ENCODE measurements at places on chromosomes 16 and 17. TPM values are rescaled to one million over a fixed set of nuclear protein-coding genes. Genes with fewer than 3 reads are reported as not detected.

GRCh38 chr16:60748366-60748765 lies 1287.9 kb downstream of the CDH8 start:
- no peak overlapping the region for H3K4me3 ChIP-seq
- H3K27ac ChIP-seq: no peak overlapping the region
- no peak for DNase-seq
- no peaks in the 10 kb centered on the region for H3K36me3 ChIP-seq

DNA sequence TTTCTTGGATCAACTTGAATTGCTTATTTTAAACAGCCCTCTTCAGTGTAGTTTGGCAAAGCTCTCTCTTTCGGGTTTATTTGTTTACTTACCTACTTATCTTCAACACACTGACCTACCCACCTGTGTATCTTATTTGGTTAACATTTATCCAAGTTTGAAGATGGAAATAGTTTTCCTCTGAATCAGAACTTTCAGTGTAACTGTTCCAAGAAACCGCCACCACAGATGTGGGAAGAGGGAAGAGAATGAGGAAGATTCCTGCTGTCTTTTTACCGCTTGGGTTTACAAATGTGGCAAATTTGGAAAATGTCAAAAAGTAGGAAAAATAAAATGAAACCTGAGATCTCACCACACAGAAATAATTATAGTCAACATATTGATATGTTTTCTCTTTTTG lies 115.8 kb downstream of the MSI2 start:
- no peak for DNase-seq
- H3K36me3 ChIP-seq: no peaks in the 10 kb centered on the region
- H3K27me3 ChIP-seq: no peaks in the 10 kb centered on the region

DNA sequence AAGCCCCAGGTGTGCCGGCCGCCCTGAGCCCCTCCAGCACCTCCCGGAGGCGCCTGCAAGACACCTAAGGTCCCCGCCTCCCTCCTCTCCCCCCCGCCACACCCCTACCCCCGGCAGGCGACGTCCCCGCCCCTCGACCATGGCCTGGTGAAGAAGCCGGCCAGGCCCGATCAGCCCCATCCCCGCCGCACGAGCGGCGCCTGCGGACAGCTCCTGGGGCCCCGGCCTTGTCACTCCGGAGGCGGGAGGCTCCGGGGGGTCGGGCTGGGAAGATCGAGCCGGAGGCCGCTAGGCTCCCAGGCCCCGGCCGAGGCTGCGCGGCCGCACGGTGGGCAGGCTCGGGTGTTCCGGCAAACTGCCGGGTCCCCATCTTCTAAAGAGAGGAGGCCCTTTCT lies 405 bp upstream of the ACE start:
- H3K27me3 ChIP-seq: no peaks in the 10 kb centered on the region
- H3K4me3 ChIP-seq: peak overlapping the region; percentile 45
- H3K4me1 ChIP-seq: peaks cover 45% of the 10 kb centered on the region
- H3K36me3 ChIP-seq: no peaks in the 10 kb centered on the region
- DNase-seq: peak; percentile 81

TLCD3A gene
- 9.3 TPM for total RNA-seq

DNA sequence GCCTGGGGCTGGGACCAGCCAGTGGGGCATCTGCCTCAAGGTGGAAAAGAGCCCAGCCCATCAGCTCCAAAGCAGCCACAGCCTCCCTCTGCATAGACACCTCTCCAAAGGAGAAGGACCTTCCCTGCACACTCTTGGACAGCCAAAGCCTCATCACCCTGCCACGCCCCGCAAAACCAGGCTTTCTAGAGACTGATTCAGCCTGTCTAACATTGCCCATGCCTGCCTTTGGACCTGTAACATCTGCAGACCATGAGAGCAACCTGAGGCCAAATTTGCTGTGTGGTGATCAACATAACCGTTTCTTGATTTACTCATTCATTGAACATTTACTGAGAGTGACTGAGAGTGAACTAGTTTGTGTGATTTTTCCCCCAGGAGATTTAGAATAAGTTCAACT lies 219.7 kb upstream of the HSBP1 start:
- DNase-seq: no peak
- no peaks in the 10 kb centered on the region for H3K4me1 ChIP-seq
- no peak overlapping the region for H3K27ac ChIP-seq
- H3K36me3 ChIP-seq: no peaks in the 10 kb centered on the region
- H3K27me3 ChIP-seq: peaks cover 8% of the 10 kb centered on the region
- no peak overlapping the region for H3K4me3 ChIP-seq

NECAB2 gene
- total RNA-seq: not detected

- H3K36me3 ChIP-seq: no peaks in the 10 kb centered on the region
- no peak overlapping the region for H3K27ac ChIP-seq
- DNase-seq: no peak
- no peak overlapping the region for H3K4me3 ChIP-seq
Observed at GRCh38 chr16:63684149-63685101, 1437.4 kb downstream of the CDH11 start.

- H3K4me3 ChIP-seq: no peak overlapping the region
- H3K36me3 ChIP-seq: no peaks in the 10 kb centered on the region
- peak overlapping the region; percentile 46 for H3K27ac ChIP-seq
- H3K4me1 ChIP-seq: peaks cover 8% of the 10 kb centered on the region
- H3K27me3 ChIP-seq: no peaks in the 10 kb centered on the region
Observed at GRCh38 chr16:30844671-30845449, 49.0 kb downstream of the BCL7C start.

KRT40 gene
- not detected for total RNA-seq

DNA sequence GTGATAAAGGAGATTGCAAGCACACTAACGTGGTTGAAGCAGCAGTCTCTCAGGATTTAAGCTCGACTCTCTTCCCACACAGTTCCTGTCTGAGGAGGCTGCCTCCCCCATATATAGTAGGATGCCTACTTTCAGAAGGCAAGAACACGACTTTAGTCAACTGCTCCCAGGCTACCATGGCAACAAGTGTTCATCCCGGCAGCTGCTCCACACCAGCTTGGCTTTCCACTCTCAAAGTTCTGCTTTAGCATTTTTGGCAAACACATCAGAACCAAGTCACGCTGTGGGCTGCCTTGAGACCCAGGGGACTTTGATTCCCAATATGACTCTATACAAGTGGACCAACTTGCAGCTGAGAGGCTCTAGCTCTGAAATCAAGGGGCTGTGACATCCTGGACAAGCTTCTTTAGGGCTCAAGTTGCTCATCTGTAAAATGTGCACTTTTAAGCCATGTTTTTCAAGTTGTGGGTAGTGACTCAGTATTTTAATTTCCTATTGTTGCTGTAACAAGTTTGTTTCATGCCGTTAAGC lies 16.5 kb downstream of the ZP2 start:
- DNase-seq: no peak
- H3K27me3 ChIP-seq: peaks cover 14% of the 10 kb centered on the region
- H3K36me3 ChIP-seq: no peaks in the 10 kb centered on the region
- H3K4me3 ChIP-seq: no peak overlapping the region
- no peak overlapping the region for H3K27ac ChIP-seq

DNA sequence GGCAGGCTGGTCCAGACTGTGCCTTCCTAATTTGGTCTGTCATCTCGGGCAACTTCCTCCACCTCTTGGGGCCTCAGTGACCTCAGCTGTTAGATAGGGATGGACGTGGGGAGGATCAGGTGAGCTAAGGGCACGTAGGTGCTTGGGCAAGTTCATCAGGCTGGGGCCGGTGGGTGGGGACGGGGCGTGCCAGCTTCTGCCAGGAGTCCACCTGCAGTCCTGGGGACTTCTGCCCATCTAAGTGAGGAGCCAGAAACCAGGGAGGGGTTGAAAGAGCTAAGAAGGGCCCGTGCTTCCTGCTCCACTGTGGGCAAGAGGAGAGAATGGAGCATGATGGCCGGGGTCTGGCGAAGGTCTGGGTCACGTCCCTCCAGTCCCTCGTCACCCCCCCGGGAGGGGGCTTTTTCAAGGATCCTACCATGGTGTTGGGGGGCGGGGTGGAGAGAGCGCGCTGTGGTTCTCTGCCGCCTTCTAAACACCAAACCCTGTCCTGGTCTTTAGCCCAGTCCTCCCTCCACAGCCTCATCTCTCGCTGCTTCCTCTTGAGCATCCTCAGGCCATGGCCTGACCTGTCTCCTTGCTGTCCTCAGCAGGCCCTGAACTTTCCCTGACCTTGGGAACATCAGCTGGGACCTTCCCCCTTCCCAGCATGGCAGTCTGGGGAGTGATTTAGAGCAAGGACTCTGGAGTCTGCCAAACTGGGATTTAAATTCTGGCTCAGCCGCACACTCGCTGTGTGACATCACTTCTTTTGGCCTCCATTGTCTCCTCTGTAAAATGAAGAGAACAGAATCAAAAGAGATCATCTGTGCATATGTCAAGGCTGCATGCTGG lies 21.6 kb downstream of the SPNS2 start:
- H3K4me3 ChIP-seq: no peak overlapping the region
- H3K4me1 ChIP-seq: peaks cover 8% of the 10 kb centered on the region
- H3K27me3 ChIP-seq: peaks cover 13% of the 10 kb centered on the region

- H3K27ac ChIP-seq: no peak overlapping the region
- H3K4me3 ChIP-seq: no peak overlapping the region
- DNase-seq: no peak
- no peaks in the 10 kb centered on the region for H3K27me3 ChIP-seq
- no peaks in the 10 kb centered on the region for H3K36me3 ChIP-seq
Observed at GRCh38 chr16:22400900-22401299, 26.5 kb upstream of the CDR2 start.

GRCh38 chr17:49450735-49451134 lies 36.1 kb upstream of the PHB1 start:
- no peak overlapping the region for H3K4me3 ChIP-seq
- peaks cover 22% of the 10 kb centered on the region for H3K27me3 ChIP-seq
- H3K4me1 ChIP-seq: peaks cover 4% of the 10 kb centered on the region
- H3K27ac ChIP-seq: no peak overlapping the region
- DNase-seq: no peak
- H3K36me3 ChIP-seq: no peaks in the 10 kb centered on the region

CMTR2 gene
- total RNA-seq: 11.2 TPM

RAD51C gene
- 96.9 TPM for total RNA-seq

DNA sequence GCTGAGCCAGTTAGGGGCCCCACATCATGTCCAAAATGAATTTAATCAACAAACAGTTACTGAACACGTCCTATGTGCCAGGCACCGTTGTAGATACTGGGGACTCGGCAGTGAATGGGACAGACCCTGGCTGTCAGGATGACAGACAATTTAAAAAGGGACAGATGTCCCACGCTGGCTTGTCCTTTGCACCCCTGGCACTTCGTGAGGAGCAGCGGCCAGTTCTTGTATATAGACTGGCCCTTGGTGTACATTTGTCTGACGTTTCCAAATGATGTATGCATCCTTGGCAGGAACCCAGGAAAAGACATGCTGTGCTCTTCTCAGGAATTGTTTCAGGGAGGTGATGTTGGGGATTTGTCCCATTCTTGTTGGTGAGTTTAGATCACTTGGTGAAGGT lies 21.1 kb downstream of the IL4R start:
- DNase-seq: no peak
- no peak overlapping the region for H3K4me3 ChIP-seq
- no peaks in the 10 kb centered on the region for H3K27me3 ChIP-seq
- no peaks in the 10 kb centered on the region for H3K36me3 ChIP-seq
- H3K27ac ChIP-seq: no peak overlapping the region

- DNase-seq: no peak
- no peaks in the 10 kb centered on the region for H3K4me1 ChIP-seq
- no peak overlapping the region for H3K27ac ChIP-seq
- H3K36me3 ChIP-seq: no peaks in the 10 kb centered on the region
- 0 out of 3 replicates have a peak, but pooled peaks cover 2% of the 10 kb centered on the region for H3K27me3 ChIP-seq
Observed at GRCh38 chr17:28515518-28515917, 9.4 kb downstream of the FOXN1 start.

- no peak for DNase-seq
- H3K27me3 ChIP-seq: no peaks in the 10 kb centered on the region
- no peaks in the 10 kb centered on the region for H3K4me1 ChIP-seq
- H3K36me3 ChIP-seq: peaks cover 86% of the 10 kb centered on the region
- H3K4me3 ChIP-seq: no peak overlapping the region
Observed at GRCh38 chr17:30788918-30789317, 35.6 kb downstream of the CRLF3 start.

DNA sequence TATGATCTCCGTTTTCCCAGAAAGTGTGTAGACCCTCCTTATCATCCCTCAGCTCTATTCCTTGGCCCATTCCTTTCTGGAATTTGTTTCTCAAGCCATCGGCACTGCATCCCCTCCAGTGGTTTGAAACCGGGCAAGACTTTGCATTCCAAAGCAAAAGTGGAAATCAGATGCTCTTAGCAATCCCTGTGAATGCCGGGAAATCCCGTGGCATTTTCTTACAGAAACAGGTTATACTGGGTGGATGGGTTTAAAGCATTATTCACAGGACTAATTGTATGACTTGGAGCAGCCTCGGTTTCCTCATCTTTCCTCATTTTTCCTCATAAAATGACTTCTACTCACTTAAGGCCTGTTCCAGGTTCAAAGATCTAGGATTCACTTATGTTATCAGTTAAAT lies 52.0 kb downstream of the MAP2K6 start:
- H3K4me3 ChIP-seq: no peak overlapping the region
- no peaks in the 10 kb centered on the region for H3K27me3 ChIP-seq
- H3K36me3 ChIP-seq: no peaks in the 10 kb centered on the region
- no peak for DNase-seq
- no peak overlapping the region for H3K27ac ChIP-seq
- H3K4me1 ChIP-seq: no peaks in the 10 kb centered on the region

GRCh38 chr17:36752096-36752888 lies 150.9 kb downstream of the MRM1 start:
- H3K4me3 ChIP-seq: no peak overlapping the region
- no peak overlapping the region for H3K27ac ChIP-seq
- DNase-seq: no peak
- no peaks in the 10 kb centered on the region for H3K4me1 ChIP-seq
- no peaks in the 10 kb centered on the region for H3K36me3 ChIP-seq
- H3K27me3 ChIP-seq: peaks cover 28% of the 10 kb centered on the region

- no peaks in the 10 kb centered on the region for H3K27me3 ChIP-seq
- peaks cover 22% of the 10 kb centered on the region for H3K36me3 ChIP-seq
- DNase-seq: no peak
- H3K27ac ChIP-seq: no peak overlapping the region
- no peaks in the 10 kb centered on the region for H3K4me1 ChIP-seq
Observed at GRCh38 chr17:1446201-1446600, 9.8 kb downstream of the CRK start.

DNA sequence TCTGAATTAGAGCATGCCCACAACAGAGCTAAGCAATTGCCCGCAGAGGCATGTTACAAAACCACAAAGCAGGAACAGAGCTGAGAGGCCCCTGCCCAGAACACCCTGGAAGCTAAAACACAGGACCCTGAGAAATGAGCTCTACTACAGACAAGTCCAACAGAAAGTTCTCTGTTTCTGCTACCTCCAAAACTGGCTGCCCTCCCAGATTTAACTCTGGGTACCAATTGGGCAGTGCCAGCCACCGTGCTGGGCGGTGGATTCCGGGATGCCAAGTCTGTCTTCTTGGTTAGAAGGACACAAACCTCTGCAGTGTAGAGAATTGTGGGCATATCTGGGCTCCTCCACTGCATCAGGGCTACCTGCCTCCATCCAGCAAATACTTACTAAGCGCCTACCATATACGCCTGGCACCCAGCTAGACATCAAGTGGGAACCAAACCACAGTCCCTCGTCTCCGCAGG lies 1.0 kb downstream of the CMTM4 start:
- no peak for DNase-seq
- peak overlapping the region; percentile 76 for H3K27ac ChIP-seq
- H3K4me1 ChIP-seq: peaks cover 19% of the 10 kb centered on the region
- peak overlapping the region; percentile 83 for H3K4me3 ChIP-seq
- H3K27me3 ChIP-seq: no peaks in the 10 kb centered on the region
- peaks cover 5% of the 10 kb centered on the region for H3K36me3 ChIP-seq
